ENCODE measurements at places on chromosomes 16 and 17.

GRCh38 chr17:18035704-18036103 is 3.3 kb downstream of the ATPAF2 start:
- no peak for DNase-seq

GRCh38 chr16:68071518-68071901 is 13.7 kb upstream of the NFATC3 start:
- DNase-seq: no peak

DNA sequence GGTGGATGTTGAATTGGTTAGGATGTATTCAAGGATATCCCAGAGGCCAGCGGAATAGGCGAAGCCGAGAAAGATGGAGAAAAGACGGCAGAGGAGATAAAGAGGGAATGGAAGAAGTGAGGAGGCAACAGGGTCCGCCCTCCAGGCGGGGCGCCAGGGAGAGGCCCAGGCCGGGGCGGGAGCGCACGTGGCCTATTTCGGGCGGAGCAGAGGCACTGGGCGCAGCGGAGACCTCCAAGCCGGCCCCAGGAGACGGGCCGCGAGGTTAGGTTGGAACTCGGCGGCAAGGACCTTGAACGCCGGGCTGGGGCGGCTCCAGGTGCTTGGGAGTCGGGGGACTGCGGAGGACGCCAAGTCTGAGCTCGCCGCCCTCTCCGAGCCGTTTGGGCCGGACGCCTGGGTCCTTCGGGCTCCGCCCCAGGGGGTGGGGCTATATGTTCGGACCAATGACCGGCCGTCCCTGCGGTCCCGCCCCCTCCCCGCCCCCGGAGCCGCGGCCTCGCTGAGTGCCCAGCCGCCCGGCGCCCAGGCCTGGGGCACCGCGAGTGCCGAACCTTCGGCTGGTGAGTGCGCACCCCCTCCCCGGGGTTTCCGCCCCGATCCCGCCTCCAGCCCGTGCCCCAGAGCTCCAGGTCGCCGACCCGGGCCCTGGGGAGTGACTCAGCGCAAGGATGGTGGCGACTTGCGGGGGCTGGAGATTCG is at the start of gene ZNF771:
Gene ZNF771 (plus strand): TSS at position 505 of the 702 bp plus-strand sequence. CDS start 448 bp downstream, outside the sequence.
- DNase-seq: peak; percentile 86

- DNase-seq: no peak
These were observed 15.9 kb upstream of the HSBP1 start for GRCh38 chr16:83791916-83792315.

- DNase-seq: no peak
These were observed 211.5 kb downstream of the CDH11 start for GRCh38 chr16:64910356-64910755.

- DNase-seq: peak; percentile 70
These were observed 21.7 kb upstream of the USP36 start for GRCh38 chr17:78862073-78863023.

DNA sequence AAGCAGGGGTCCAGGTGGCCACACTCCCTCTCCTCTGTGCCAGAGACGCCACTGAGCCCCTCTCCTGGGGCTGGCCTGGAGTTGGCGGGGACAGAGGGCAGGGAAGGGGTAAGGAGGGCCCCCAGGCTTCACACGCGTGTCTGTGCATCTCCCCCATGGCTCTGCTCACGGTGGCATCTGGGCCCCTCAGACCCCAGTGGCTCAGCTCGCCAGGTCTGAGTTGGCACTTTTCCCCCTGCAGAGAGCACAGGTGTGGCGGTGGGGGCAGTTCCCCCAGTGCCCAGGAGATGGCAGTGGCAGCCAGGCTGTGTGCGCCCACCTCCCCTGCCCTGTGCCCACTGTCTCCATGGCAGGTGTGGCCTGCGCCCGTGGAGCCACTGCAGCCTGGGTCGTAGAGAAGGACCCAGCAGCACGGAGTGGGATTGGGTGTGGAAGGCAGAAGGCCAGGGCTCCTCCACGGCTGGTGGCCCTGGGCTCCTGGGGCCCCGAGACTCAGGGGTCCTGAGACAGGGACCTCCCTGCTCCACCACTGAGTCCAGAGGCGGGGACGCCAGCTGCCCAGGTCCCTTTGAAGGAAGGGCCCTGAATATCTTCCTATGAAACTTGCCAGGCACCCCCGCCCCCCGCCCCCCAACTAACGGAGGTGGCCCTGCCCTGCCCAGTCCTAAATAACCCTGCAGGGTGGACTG is 4.3 kb upstream of the APRT start:
- DNase-seq: peak; percentile 54

GRCh38 chr17:29663155-29663554 is 40.4 kb upstream of the CORO6 start:
- DNase-seq: no peak

DNA sequence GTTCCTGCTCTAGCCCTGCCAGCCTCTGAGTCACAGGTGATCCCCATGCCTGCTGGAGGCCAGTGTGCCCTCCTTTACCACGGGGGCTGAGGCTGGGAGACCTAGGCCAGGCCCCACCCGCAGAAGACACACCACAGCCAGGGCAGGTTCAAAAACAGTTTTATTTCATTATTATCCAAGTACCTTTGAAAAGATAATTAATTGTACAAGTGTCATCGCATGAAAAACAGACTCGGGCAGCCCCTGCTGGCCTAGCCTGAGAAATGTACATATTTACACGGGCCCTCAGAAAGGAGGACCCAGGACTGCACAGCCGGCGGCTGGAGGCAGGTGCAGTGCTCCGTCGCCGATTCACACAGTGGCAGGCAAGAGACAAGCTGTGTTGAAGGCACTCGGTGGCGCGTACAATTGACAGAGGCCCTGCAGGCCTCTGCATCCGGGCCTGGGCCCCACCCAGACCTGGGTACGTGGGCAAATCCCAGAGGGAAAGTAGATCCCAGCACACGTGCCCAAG is 4.4 kb downstream of the PDIA2 start:
- DNase-seq: no peak

- no peak for DNase-seq
These were observed 393 bp downstream of the PSMC3IP start for GRCh38 chr17:42577140-42577531.
